A549 (cell line): ENCODE measurements at places on chromosomes 4 and X.

- DNase-seq: no peak
Observed at GRCh38 chr4:8290701-8290970, 21.1 kb downstream of the HTRA3 start.

GRCh38 chrX:4809571-4809970 lies 1096.1 kb upstream of the PRKX start:
- DNase-seq: no peak

- no peak for DNase-seq
Observed at GRCh38 chr4:177455561-177455970, 13.3 kb upstream of the AGA start.

GRCh38 chr4:120130786-120131185 lies 64.1 kb upstream of the MAD2L1 start:
- no peak for DNase-seq

DNA sequence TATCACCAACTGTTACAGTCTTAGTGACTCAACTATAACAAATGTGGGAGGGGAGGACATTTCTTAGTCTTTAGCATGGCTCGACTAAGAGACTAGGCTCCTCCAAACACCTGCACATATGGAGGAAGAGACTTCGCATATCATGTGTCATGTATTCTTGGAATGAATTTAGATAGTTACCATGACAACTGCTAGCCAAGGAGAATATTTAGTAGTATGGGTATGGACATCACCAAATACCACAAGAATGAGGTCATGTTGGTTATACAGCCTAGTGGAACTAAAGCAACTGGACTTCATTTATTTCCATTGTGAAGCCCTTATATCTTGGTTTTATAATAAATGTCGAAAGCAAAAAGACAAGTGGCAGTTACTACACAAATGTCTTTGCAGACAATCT lies 512.3 kb downstream of the CFAP47 start:
- peak; percentile 4 for DNase-seq

GRCh38 chr4:182826391-182826790 lies 90.8 kb downstream of the DCTD start:
- DNase-seq: no peak
